Stimulated activated CD8-positive, alpha-beta memory T cell treated with anti-CD3 and anti-CD28 coated beads, Interleukin-15, amount 100 ng/mL, for 4 hours (primary cell): ENCODE measurements at places on chromosomes 5 and 9.

DNA sequence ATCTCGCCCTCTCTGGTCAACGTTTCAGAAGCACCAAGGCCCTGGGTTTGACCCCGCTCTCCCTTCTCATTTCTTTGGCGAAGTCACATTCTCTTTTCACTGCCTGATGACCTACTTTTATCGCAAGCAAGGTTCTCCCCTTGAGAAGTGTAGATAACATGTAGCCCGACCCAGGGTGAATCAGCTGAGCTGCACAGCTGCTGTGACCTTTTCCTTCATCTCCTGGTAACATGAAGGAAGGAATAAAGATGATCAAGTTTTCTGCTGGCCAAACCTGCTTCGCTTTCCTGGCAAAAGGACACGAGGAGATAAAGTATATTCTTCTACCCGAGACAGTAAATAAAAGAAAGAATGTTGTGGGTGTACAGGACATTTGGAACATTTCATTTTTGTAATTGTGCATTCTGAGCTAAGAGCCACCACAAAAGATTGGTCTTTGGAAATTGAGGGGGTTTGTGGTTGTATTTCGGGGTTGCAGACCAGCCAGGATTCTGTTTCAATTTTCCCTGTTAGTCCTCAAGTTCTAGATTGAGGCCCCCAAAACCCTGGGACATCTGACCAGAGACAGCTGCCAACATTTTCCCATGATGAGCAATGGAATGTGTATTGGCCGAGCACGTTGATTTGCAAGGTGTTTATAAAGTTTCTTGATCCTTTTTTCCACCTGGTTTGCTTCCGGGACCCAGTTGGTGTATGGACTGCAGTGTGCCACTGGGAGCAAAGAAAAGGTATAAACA lies 155.1 kb upstream of the ZNF462 start:
- no peak for DNase-seq

DNA sequence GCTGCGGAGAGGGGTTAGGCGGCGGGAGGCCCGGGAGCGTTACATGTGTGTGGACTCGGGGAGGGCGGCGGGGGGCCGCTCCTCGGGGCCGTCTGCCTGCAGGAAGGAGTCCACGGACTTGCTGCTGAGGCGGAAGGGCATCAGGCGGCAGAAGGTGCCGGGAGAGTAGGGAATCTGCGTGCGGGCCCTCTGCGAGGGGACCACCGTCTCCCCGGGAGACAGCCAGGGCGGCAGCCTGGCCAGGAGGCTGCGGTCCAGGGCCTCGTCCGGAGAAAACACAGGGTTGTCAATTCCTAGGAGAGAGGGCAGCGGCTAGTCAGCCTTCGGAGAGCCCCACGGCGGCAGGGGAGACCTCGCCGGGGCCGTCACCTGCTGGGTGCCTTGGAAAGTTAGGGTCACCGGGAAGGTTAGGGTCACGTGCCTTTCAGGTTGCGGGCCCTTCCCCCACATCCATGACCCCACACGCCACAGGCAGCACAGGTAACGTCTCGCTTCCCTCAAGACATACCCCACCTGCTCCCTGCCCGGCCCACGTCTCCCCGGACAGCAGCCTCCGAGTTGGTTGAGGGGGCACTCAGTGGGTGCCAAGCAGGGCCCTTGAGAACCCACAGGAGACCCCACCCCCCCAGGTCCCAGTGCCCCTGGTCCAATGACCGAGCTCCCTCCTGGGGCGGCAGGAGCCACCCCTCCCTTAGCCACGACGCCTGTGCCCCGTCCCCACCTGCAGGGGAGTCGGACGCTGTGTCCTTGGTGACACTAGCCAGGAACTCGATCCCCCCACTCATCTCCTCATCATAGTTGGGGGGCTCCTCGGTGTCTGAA lies 32.1 kb downstream of the EXOC3 start:
- no peak for DNase-seq

DNA sequence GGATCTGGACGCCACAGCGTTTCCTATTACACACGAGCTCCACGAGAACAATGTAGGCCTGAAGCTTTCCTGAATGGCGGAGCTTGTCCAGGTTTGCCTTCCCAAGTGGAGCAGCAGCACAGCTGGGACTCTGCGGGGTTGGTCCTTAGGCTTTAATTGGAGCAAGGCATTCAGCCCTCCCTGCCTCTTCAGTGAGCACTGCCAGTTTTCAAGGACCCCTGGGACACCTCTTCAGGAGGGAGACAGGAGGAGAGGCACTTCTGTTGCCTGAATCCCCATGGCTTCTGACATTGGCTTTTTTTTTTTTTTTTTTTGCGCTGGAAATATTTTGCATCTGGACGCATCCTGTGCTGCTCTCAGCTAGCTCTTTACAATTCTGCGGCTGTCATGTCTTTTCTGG lies 179.4 kb downstream of the SEMA6A start:
- no peak for DNase-seq

GRCh38 chr9:16023446-16023845 lies 470.6 kb downstream of the CCDC171 start:
- no peak for DNase-seq

DNA sequence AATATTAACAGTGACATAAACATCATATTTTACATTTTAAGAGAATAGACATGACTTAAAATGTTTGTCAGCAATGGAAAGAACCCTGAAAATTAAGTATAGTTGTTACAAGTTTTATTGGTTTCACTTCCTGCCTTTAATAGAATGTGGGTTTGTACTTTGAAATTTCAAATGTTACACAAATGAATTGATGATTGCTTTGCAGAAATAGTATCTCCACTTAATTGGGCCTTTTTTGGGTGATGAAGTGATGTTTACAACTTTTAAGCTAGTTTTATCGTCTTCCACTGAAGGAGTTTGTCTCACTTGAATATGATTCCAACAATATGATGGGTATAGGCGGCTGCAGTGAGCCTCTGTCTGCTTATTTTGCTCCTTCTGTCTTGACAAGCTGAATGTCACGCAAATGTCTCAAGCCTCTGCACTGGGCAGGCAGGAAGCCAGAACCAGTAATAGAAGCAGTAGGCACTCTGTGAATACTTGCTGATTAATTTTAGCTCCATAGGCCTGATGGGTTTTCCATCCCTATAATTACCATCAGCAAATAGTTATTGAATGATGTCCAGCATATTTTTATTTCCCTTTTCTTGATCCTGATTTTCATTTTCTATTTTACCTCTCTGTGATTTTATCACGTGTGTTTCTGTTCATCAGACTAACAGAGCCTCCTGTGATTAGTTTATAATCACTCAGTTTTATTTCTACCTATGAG lies 10.6 kb upstream of the NR3C1 start:
- DNase-seq, result no peak
